ENCODE measurements at places on chromosomes 2 and 18.

GRCh38 chr2:229526951-229527350 lies 187.4 kb downstream of the DNER start:
- no peak for DNase-seq

DNA sequence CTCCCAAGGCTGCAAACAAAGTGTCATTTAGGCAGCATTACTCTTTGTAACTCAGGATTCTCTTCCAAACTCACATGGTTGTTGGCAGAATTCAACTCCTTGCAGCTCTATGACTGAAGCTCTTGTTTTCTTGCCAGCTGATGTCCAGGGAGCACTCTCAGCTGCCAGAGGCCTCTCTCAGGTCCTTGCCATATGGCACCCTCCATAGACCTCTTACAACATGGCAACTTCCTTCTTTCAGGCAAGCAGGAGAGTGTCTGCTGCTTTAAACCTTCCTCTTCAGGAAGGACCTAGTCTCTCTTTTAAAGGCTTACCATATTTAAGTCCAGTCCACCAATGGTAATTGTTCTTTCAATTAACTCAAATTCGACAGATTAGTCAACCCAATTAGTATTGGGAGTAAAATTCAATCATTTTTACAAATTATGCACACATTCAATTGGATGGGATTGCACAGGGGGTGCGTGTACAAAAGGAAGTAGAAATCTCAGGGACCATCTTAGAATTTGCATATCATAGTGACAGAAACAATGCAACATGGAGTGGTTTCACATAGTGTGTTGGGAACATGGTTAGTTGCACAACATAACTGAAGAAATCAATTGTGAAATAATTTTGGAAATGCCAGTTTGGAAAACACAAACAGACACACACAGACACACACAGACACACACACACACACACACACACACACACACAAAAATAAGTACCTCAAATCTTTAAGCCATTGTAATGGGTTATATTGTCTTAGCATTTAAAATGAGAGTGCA lies 893.5 kb upstream of the ZEB2 start:
- no peak for DNase-seq

GRCh38 chr2:122639176-122639575 lies 883.7 kb downstream of the TSN start:
- no peak for DNase-seq

- DNase-seq = no peak
These were observed 268.9 kb downstream of the TDRD15 start for GRCh38 chr2:21392649-21393048.

DNA sequence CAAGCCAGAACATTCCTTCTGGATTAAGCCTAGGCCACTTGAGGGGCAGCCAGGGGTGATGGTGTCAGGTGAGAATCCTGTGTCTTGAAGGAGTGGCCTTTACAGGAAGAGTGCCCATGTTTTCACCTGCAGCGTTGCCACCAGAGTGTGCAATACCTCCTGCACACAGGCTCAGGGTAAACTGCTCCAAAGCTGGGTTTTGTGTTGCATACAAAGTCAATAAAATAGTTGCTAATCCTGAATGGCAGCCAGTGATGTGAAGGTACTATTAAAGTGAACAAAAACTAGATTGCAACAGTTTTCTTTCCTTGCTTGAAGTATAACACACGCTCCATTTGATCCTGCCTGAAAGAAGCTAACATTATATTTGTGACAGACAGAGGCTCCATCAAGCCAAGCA lies 64.4 kb upstream of the NRP2 start:
- DNase-seq = no peak

- no peak for DNase-seq
These were observed 447 bp upstream of the MRPL19 start for GRCh38 chr2:75646090-75646582.

DNA sequence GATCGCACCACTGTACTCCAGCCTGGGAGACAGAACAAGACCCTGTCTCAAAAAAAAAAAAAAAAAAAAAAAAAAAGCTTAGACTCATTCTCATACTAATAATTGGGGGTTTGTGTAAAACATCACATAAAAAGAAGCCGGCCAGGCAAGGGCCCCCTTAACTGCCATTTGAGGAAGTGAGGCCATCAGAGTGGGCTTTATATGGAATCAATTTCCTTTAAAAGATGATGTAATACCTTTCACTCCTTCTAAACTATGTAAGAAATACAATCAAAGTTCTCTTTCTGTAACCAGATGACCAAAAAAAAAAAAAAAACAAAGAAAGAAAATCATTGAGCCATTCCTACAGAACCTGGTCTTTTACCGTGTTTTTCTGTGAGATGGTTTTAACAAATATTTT lies 13.1 kb upstream of the GPR55 start:
- DNase-seq = no peak

DNA sequence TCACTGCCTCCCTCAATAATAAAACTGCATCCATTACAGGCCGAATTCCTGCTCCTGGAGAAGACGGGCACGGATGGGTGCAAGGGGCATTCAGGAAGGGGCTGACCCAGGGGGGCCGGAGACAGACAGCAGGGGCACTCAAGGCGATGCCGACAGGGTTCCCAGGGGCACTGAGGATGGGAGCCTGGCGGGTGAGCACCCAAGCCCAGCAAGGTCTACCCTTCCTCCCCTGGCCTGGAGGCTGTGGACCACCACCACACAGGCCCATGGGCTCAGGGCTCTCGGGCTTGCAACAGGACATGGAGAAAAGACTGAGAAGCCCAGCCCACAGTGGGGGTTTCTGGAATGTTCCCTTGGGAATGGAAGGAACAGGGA lies 104.7 kb upstream of the ODC1 start:
- no peak for DNase-seq

DNA sequence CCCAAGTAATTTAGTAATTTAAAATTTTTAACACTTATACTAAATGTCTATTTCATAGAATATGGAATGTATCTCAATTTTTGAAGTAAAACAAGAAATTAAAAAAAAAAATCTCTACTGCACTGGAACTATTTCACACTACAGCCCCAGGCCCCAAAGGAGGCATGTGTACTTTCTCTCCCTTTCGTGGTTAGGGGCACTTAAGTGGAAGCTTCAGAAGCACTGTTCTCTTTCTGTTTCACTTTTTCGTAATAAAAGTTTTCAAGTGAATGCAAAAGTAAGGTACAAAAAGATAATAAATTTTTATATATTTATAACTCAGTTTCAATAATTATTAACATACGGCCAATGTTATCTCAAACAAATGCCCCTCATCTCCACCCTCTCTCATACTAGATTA lies 123.8 kb upstream of the STON1 start:
- no peak for DNase-seq

DNA sequence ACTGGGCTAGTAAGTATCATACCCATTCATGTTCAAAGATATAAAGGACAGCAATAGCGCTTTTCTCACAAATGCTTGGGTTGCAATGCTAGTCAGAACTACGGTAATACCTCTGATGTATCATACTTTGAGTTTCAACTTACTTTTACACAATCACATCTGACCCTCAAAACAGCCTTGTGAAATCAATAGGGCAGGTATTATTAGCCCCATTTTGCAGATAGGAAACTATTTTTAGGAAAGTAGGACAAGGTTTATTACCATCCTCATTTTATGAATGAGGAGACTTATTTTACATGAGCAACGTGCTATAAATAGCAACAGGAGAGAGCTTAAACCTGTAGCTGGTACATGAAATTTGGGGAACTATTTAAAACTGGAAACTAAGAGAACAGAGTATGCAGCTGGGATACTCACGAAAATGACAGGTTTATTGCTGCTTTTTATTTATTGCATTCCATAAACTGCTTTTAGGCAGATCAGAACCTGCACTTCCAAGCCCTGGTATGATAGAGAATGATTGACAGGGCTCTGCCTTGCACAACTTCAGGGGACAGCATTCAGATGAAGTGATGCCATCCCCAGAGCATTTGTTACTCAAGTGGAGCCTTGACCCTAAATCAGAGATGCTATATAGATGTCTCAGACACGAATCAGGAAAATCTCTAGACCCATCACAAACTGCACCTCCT lies 42.4 kb upstream of the PPM1B start:
- no peak for DNase-seq

- no peak for DNase-seq
These were observed 39.8 kb upstream of the TBC1D8 start for GRCh38 chr2:101190747-101191516.

All from activated naive CD4-positive, alpha-beta T cell treated with anti-CD3 and anti-CD28 coated beads for 36 hours (primary cell).